ENCODE measurements at places on chromosomes 3 and 15.

- DNase-seq, result no peak
Measured at GRCh38 chr3:30982416-30983075, 88.1 kb upstream of the GADL1 start.

GRCh38 chr15:97009031-97009431 is 678.5 kb downstream of the NR2F2 start:
- no peak for DNase-seq

DNA sequence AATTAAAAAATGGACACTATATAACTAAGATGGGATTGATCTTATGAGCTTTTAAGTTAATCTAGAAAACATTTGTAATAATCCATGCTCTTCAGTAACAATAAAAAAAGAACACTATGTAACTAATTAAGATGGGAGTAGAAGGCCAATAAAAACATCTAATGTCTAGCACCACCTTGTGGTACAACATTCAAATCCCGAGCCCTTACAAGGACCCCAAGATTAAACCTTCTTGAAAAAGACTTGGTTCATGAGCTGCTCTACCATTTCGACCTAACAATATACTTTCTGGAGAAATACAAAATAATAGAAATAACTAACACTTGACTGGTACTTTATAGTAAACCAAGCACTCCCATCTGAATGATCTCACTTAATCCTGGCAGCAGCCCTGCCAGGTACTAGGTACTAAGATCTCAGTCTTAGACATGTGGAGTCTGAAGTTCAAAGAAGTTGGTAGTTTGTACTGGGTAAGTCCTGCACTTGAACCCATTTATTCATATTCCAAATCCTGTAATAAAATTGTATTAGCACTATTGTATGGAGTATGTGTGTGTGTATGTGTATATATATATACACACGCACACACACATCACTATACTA is 21.8 kb downstream of the METTL6 start:
- DNase-seq, result peak; percentile 65

DNA sequence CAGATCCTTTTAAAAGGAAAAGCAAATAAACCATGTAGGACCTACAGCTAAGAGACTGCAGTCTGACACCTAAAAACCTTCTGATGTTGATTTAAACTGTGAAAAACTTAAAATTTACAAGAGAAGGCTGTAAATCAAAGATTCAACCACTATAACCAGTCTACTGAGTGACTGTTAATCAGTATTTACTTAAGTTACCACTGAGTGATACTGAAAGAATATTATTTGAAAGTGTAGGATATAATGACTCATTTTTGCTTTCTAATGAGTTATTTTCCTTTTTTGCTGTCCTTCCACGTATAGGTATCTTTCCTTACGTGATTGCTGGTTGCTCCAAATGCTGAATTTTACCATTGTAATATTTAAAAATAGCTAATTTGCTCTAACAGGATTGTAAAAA is 44.6 kb downstream of the RFX7 start:
- DNase-seq, result no peak

- no peak for DNase-seq
Measured at GRCh38 chr3:55935241-55935640, 448.1 kb upstream of the WNT5A start.

- no peak for DNase-seq
Measured at GRCh38 chr15:94297558-94297957, 66.2 kb downstream of the MCTP2 start.

DNA sequence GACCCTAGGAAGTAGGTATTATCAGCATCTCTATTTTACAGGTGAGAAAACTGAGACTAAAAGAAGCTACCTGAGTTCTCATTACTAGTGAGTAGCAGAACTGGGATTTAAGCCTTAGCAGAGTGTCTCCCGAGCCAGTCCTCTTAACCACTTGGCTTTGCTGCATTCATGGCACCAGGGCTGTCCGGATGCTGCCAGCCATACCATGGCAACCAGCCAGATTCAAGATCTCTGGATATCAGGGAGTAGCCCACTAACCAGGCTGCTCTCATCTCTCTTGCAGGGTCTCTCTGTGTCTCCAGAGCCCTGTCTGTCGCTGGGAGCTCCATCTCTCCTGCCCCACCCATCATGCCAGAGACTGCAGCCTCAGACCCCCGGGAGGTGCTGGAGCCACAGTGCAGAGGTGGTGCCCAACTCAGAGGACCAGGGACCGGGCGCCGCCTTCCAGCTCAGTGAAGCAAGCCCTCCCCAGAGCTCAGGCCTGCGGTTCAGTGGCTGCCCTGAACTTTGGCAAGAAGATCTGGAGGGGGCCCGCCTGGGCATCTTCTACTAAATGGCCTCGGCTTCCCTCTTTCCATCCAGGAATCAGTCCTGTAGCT is 1.7 kb downstream of the MESP2 start:
- DNase-seq, result no peak

DNA sequence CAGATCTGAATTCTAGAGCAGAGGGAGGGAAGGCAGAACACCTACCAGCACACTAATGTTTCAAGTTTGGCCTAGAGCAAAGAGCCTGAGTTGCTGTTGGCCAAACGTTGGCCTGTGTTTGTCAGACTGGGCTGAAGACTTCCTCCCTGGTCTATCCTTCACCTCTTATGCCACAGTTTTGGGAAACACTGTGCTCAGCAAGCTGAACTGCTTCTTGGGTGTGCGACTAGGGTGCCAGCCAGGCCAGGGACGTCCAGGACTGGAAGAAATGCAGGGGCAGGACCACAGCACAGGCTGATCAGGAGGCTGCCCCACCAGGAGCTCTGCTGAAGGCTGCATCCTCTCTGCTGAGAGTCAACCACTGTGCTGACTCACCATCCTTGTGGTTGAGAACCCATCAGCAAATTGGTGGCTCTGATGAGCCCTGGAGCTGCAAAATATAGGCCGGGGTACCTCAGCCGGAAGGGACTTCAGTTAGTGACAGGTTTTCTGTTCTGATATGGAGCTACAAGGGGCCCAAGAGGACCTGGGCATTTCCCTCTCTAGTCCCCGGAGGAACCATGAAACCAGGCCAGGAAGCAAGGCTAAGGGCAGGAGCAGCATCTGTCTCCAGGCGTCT is 131.6 kb upstream of the RASGRP1 start:
- DNase-seq, result peak; percentile 72

DNA sequence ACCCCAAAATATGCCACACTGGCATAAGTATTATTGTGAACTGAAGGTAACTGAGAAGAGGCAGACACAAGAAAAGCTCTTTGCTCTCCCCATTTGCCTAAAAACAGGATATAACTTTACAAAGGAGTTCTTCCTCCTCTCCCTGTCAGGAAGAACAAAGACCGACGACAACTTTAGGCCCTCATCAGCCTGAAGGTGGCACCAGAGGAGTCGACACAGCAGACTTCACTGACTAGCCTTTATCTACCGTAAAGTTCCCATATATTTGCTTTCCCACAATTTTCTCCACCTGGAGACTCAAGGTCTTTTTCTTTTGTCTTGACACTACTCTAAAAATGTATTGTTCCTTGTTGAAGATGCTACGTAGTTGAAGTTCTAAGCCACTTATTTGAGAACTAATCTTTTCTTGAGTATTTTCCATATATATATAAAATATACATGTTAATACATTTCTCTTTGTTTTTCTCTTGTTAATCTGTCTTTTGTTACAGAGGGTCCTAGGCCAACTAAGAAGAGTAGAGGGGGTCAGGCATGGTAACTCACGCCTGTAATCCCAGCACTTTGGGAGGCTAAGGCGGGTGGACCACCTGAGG is 16.2 kb upstream of the XIRP1 start:
- peak; percentile 74 for DNase-seq

DNA sequence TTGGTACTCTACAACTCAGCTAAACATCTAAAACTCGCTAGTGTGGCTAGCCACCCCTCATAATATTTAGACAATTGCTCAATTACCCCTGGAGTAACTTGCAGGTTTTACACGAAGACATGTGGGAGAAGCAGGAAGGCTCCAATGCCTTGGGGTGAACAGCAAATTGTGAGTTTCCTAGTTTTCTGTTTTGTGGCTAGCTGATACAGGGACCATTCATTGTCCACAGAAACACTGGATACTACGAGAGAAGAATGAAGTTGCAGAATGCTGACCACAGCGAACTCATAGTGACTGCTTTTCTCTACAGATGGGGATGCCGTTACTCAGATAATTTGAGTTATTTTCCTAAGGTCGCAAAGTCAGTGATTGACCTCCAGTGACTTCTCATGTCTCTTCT is 212.9 kb downstream of the P3H2 start:
- no peak for DNase-seq

DNA sequence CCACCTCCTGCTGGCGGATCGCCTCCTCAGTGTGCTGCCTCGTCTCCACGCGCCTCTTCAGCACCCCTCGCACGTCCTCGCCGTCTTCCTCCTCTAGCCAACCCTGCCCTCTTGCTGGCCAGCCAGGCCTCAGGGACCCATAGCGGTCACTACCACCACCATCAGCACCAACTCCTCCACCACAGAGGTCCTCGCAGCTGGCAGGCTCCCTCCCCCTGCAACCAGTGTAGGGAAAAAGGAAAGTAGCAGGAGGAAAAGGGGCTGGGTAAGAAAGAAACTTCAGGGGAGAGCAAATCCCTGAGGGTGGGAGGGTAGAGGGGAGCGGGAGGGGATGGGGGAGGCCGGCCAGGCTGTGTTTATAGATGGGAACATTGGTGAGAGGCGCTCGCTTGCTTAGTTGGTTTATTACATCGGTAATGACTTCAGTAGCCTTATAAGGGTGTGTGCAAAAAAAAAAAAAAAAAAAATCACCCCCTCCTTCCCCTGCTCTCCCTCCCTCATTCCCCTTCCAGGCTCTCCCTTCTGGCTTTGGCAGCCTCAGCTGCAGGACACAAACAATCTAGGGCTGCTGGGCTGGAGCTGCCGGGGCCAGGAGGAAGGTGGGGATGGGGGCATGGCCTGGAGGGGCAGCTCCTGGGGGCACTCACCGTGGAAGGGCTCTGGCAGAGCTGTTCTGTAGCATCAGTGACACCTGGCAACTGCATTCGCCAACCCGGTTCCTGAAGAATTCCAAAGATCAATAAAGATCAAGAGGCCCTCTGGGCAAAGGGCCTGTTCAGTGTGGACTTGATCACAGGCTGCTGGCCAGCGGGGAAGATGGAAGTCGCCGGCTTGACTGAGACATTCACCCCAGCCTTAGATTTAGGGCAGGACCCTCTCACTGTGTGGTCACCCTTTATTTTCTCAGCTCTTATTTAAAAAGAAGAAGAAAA is 116.2 kb upstream of the HACD2 start:
- no peak for DNase-seq

- peak; percentile 82 for DNase-seq
Measured at GRCh38 chr3:186617036-186617946, 4.4 kb downstream of the AHSG start.

DNA sequence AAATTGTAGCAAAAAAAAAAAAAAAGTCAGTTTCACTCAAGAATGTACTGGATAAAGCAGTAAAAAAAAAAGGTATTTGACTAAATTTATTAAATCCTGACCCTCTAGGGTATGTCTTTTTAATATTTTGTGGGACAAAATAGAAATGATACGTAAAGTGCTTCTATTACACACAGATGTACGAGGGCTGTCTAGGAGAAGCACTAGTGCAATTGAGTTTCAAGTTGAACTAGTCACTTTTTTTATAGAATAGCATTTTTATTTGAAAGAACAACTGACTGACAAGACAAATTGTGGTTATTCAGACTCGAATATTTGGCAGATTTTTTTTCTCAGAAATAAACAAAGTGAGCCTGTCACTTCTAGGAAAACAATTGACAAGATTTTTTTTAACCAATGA is 49.0 kb downstream of the CCDC54 start:
- no peak for DNase-seq

DNA sequence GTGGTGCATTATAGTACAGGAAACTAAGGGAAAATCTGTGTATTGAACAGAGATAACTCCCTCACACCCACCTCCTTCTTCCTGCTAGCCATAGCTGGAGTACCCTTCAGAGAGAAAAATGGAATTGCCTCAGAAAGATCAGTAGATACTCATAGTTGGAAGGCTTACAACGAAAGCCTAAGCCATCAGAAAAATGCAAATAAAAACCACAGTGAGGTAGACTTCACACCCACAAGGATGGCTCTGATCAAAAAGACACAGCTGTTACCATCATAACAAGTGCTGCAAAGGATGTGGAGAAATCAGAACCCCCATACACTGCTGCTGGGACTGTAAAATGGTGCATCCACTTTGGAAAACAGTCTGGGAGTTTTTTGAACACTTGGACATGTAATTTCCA is 7.4 kb upstream of the DLG1 start:
- peak; percentile 84 for DNase-seq

DNA sequence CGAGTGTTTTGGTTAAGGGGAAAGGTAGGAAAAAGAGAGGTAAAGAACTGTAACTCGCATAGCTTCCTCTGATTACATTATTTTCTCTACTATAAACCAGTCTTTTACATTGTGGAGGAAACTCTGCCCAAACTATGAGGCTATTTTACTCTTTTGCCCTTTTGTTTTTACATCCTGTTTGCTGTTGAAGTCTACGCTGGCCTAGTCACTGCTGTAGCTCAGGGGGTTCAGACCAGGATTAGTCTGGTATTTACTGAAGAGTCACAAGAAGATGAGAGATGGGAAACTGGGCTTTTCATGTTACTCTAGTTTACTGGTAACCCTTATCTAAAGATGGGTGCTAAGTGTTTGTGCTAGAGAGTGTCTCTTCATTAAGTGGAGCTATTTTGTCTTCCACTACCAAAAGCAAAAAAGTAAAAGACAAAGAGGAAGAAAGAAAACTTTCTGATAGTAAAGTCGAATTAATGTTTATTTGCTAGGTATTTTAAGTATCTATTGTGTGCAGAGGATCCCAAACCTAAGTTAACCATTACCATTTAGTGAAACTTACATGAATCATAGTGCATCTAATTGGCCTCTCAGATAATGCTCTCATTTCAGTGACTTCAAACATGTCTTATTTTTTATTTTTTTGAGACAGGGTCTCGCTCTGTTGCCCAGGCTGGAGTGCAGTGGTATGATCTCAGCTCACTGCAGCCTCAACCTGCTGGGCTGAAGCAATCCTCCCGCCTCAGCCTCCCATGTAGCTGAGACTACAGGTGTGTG is 10.9 kb downstream of the RARB start:
- no peak for DNase-seq

DNA sequence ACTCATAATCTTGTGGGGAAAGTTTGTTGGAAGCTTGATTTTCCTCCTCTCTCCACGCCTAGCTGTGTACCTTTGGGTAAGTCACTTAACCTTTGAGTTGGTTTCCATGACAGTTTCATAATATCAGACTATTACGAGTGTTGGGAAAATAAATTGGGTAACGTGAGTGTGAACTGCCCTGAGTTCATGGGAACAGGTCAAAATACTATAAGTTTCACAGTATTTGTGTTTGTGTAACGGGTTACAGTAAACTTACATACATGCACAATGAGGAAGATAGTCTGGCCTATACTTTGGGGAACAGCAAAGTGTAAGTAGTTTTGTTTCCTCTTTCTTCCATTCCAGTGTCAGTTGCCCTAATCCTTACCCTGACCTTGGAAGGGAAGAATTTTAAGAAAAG is 509.9 kb downstream of the MECOM start:
- no peak for DNase-seq
